ENCODE measurements at places on chromosomes 2 and 18.

DNA sequence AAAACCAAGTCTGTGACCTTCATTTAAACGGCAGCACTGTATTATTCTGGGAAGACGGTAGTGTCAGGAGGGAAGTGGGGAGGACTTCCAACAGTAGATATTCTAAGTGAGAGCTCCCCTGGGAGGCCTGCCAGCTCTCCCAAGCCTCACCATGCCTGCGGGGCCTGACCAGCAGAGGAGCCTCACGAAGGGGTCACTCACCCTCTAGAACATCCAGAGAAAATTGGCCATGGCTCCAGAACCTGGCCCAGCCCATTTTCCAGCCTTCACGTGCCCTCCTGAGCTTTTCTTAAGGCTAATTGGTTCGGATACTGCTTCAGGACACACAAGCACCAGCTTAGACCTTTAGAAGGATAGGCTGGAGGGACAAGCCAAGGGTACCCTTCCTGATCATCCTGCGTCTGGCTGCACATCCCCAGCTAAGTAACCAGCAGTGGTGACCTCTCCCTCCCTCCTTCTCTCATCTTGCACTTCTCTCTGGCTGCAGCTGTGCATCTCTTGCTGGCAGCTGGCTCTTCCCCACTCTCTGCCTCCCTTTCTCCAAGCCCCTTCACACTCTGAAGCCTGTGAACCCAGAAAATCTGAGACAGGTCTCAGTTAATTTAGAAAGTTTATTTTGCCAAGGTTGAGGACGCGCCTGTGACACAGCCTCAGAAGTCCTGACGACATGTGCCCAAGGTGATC, 120.1 kb upstream of the PKDCC start:
- no peak for DNase-seq

DNA sequence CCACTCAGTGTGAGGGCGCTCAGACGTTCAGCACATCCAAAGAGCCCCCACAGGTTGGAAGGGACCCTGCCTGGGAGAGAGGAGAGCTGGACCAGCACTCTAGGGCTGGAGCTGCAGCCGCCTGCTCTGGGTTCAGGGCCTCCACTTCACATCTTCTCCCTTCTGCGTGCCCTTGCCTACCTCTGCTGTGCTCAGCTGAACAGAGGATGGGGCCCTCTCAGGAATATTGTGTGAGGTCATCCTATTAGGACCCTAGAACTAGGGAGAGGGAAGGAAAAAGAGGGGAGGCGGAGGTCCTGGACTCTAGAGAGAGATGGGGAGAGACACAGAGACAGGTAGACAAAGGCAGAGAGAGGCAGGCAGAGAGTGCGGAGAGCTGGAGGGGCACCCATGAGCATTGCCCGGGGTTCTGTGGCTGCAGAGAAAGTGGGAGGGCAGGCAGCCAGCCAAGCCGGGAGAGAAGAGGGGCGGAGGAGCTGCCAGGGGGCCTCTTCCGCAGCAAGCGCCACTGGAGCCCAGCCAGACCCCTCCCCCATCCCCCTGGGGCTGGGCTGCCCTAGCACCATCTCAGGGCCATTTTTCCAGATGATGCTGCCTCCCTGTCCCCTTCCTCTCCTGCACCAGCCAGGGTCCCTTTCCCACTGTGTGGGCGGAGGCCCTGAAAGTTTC, 8.3 kb upstream of the TNS1 start:
- DNase-seq = no peak

- DNase-seq = no peak
Observed at GRCh38 chr2:43302961-43303494, 76.6 kb upstream of the ZFP36L2 start.

GRCh38 chr18:52244658-52245057, 95.3 kb upstream of the DCC start:
- no peak for DNase-seq

GRCh38 chr2:20224164-20224715, 690 bp downstream of the SDC1 start:
- no peak for DNase-seq

- no peak for DNase-seq
Observed at GRCh38 chr2:127719301-127720218, 18.3 kb downstream of the SFT2D3 start.

DNA sequence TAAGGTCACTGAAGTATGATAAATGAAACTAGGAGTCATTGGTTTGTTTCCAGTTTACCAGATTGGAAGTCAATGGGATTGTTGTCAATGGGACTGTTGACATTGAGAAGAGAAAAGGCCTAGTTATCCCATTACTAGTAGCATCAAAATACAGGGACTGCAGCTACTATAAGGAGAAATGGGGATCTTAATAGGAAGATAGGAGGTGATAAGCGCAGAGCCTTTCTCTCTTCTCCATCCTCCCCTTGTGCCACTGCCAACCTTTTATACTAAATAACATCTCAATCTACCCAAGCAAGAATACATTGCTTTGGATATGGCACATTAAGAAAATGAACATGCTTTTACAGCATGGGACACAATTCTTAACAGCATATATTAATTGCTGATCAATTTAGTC, 10.5 kb upstream of the BBS5 start:
- DNase-seq = no peak

DNA sequence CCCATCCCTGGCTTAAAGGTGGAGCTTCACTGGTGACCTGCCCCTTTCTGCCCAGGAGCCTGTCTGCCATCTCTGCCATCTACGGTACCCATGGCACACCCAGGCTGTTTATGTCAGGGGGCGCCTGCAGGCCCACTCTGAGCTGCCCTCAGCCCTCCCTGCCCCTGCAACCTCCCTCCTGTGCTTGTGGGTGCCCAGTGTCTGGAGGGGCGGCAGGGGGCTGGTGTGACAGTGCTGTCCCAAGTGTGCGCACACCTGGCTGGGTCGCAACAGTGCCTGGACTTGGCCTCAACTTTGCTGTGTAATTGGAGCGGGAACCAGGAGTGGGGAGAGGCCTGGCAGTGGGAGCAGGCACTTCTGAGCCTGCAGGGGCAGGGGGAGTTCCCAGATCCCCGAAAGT, 102.4 kb downstream of the ALMS1 start:
- no peak for DNase-seq

GRCh38 chr2:38533180-38533579, 69.5 kb downstream of the HNRNPLL start:
- DNase-seq = no peak

DNA sequence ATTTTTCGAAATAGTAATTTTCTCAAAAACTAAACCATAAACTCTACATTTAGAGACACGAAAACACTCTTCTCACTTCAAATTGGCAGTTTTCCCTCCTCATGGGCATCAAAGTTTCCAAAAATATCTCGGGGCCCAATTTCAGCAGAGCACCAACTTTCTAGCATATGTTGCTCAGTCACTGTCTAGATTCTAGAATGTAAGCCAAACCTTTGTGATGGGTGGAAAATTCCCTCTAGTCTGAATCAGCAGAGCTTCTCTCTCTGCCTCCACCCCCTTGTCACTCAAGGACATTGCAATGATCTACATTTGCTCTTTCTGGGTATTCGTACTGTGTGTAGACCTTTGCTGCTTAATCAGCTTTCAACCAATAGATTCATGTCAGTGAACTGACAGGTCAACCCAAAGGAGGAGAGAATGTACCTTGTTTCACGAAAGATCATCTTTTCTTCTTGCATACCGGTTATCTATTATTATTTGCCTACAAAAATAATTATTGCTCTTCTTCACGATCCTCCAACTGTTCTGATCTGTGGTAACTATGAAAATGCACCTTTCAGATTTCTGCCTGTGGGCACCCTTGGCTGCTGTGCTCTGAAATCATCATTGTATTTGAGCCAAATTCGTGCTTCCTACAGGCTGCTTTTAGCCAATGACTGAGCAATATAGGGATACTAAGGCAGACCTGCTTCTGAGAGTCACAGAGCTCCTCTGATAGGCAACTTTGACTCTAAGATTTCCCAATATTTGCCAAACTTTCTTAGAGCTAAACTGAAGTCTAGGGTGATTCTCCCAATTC, 38.7 kb upstream of the GLS start:
- DNase-seq = no peak

GRCh38 chr2:142395291-142395690, 264.5 kb upstream of the LRP1B start:
- no peak for DNase-seq

GRCh38 chr2:127679680-127680361, 4.5 kb upstream of the LIMS2 start:
- no peak for DNase-seq

DNA sequence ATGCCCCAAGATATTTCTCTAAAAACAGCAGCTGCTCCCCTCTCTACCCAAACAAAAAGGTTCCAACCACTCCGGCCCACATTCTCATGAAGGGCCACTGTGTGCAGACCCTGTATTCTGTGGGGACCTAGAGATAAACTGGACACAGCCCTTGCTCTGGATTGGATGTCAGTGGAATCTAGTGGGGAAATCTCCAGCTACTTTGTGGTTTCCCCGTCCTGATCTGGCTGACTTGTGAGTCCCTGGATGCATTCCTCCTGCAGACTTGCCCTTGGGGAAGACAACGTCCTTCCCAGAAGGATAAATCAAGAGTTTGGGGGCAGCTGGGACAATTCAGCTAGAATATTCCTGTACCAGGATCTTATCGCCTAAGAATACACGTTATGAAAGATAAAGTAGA, 151.1 kb downstream of the FSHR start:
- DNase-seq = no peak

DNA sequence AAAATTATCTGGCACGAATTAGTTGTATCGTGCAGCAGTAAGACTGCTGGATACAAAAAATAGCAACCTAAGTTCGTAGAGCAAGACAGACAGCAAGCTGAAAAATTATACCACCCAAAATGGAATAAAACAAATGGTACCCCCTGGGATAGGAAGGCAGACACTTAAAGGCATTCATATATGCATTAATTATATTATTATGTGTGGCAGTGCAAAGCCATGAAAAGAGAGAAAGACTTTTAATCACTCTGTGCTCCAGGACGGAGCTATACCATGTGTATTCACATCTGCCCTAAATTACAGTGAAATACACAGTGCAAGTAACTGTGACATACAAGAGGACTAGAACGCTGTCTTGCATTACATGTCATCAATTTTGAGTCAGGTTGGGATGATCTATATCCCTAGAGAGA, 235.9 kb downstream of the GULP1 start:
- no peak for DNase-seq

- no peak for DNase-seq
Observed at GRCh38 chr2:112618383-112618782, 27.4 kb upstream of the SLC20A1 start.

DNA sequence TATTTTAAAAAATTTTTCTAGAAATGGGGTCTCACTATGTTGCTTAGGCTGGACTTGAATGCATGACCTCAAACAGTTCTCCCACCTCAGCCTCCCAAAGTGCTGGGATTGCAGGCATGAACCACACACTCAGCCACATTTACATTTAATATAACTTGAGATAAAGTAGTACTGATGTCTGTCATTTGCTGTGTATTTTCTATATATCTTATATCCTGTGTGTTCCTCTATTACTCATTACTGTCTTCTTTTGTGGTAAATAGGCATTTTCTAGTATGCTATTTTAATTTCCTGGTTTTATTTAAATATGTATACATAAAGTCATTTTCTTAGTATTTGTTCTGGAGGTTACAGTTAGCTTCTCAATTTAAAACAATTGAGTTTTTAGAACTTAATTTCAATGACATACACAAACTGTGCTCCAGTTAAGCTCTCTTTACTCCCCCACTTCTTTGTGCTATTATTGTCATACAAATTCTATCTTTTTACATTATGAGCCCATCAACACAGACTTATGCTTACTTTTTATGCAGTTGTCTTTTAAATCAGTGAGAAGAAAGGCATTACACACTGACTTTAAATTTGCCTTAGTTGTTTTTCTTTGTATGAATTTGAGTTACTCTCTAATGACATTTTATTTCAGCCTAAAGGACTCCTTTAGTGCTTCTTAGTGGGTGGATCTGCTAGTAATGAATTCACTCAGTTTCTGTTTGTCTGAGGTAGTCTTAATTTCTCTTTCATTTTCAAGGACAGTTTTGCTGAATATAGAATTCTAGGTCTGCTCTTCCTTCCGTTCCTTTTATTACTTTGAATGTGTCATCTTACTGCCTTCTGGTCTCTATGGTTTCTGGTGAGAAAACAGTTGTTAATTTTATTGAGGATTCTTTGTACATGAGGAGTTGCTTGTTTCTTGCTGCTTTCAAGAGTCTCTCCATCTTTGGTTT, 6.2 kb upstream of the INPP4A start:
- DNase-seq = no peak

All from CD4-positive, alpha-beta T cell treated with Interleukin-6 at 100 ng/mL for 8 hours (primary cell).